Stimulated activated CD4-positive, alpha-beta T cell treated with anti-CD3 and anti-CD28 coated beads, Interleukin-12 subunit alpha, Interleukin-12 subunit beta, amount 100 ng/mL, for 24 hours (primary cell): ENCODE measurements at places on chromosomes 7 and 10.

GRCh38 chr7:28516390-28517172, 104.3 kb downstream of the CREB5 start:
- no peak for DNase-seq

- no peak for DNase-seq
Observed at GRCh38 chr10:12111528-12111927, 17.9 kb upstream of the SEC61A2 start.

DNA sequence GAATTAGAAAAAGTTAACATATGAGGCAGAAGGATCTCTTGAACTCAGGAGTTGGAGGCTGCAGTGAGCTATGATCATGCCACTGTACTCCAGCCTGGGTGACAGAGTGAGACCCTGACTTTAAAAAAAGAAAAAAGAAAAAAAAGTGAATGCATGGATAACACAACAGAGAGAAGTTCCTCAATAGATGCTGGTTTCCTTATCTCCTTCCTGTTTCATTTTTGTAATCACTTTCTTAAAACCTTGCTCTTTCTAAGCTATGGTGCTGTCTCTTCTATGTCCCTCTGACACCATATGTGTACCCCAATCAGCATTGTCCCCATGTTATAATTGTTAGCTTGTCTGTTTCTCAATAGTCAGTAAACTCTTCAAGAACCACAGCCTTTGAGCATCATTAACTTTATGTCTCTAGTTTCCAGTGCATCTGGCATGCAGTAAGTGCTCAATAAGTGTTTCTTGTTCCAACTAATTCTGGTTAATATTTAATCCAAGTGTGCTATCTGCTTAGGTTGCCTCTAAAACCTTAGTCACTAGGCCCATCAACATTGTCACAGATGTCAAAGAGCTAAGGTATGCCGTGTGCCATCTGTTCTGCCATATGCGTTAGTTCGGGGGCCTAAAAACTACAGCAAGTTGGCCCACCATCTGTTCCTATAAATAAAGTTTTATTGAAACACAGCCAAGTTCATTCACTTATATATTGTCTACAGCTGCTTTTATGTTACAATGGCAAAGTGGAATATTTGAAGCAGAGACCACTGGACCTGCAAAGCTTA, 36.2 kb downstream of the MPP7 start:
- no peak for DNase-seq

DNA sequence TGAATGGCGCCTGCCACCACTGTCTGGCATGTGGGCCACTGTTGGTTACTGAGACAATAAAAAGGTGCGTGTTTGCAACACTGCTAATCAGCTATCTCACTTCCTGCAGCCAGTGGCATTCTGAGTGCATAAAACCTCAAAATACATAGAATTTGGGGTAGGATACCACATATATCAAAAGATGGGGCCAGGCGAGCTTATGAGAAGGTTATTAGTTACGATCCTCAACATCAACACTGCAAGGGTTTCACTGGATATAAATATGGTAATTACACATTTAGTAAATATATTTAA, 200.2 kb downstream of the WDR37 start:
- DNase-seq = no peak

DNA sequence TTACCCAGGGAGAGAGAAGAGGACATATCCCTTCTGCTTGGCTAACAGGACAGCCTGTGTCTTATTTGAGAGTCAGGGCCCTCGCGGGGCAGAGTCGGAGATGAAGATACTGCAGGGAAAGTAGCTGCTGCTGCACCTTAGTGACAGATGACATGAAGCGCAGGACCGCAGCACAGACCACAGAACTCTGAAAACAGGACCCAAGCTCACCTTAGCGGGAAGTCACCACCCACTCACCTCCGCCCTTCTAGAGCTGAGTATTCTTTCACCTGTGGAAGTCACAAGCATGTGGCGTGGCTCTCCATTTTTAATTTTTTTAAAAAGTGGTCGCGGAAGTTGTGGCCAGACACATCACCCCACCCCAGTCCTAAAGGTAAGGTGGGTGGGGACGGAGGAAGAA, 191.4 kb downstream of the FAM107B start:
- DNase-seq = no peak

DNA sequence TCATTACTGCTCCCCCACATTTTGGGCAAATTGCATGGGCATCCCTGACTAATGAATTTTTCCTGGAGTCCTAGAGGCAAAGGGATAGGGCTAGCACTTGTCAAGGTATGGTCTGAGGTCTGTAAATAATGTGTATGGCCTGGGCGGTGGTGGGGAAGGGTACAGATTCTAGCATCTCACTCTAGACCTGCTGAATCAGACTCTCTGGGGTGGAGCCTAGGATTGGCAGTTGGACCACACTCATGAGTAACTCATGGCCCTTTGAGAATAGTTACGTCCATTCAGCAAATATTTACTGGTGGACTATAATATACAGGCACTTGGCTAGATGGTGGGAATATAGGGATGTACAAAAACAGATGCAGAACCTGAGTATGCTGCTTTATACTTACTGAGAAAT, 118.0 kb downstream of the CELF2 start:
- DNase-seq = no peak

GRCh38 chr10:97408496-97408992, 7.4 kb upstream of the RRP12 start:
- DNase-seq = no peak
